H9 (cell line): ENCODE measurements at places on chromosomes 5 and 9. TPM values are rescaled to one million over a fixed set of nuclear protein-coding genes. Genes with fewer than 3 reads are reported as not detected.

Gene UBE2QL1
- total RNA-seq = 0.11 and 0.15 TPM in 2 replicates

Gene BTNL8
- 0.13 and 0.26 TPM in 2 replicates for total RNA-seq

Gene BAAT
- total RNA-seq = 0.09 and 0.15 TPM in 2 replicates

Gene MIGA2
- 37.8 and 38.8 TPM in 2 replicates for total RNA-seq

DNA sequence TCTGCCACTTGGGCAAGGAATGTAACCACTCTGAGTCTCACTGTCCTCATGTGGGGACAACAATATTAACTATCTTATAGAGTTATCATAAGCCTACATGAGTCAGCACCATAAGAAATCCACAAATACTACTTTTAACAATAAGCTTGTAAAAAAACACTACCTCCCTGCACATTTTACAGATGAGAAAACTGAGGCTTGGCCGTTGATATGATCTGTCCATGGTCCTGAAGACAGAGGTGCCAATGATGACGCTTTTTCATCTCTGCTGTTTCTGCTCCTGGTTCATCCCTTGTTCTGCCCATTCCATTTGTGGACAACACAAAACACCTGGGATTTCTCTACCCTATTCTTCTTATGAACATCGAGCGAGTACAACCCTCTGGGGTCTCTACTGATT, 23.4 kb upstream of the STRBP start:
- no peak overlapping the region for H3K27ac ChIP-seq
- H3K36me3 ChIP-seq = no peaks in the 10 kb centered on the region
- no peak for DNase-seq
- H3K4me3 ChIP-seq = no peak overlapping the region

GRCh38 chr5:135272311-135272805, 126.7 kb downstream of the MACROH2A1 start:
- H3K36me3 ChIP-seq = no peaks in the 10 kb centered on the region
- no peaks in the 10 kb centered on the region for H3K27me3 ChIP-seq
- no peak overlapping the region for H3K27ac ChIP-seq
- H3K4me1 ChIP-seq = no peaks in the 10 kb centered on the region
- H3K4me3 ChIP-seq = no peak overlapping the region

Gene GDA
- 3.6 and 3.8 TPM in 2 replicates for total RNA-seq

Gene PCDHAC2
- total RNA-seq = 4.8 and 5.4 TPM in 2 replicates

Gene PANK3
- total RNA-seq = 79.4 and 82.6 TPM in 2 replicates

Gene MRPL50
- total RNA-seq = 20.0 and 20.7 TPM in 2 replicates

- H3K27me3 ChIP-seq = no peaks in the 10 kb centered on the region
- no peak for DNase-seq
- H3K4me1 ChIP-seq = peaks cover 3% of the 10 kb centered on the region; the same call in 1 of the 2 replicates
- no peak overlapping the region for H3K27ac ChIP-seq
- H3K36me3 ChIP-seq = no peaks in the 10 kb centered on the region
- H3K4me3 ChIP-seq = no peak overlapping the region
These were observed 179.6 kb upstream of the PUM3 start for GRCh38 chr9:3023449-3023848.

Gene FREM1
- total RNA-seq = 0.35 and 0.44 TPM in 2 replicates

DNA sequence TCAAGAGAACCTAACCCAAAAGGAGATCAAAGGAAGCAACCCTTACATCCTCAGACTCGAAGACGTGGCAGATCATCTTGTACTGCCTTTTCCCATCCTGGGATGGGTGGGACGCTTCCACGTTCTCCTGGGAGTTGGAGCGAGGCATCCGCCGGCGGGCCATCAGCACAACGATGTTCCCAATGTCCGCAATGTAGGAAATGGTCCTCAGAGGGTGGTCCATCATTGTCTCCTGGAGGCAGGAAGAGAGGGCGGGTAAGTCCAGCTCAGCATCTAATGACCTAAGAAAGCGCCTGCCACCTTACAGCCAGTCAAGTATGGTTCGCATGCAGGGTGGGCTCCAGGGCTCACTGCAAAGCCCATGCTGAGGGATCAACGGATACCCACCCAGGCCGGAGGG, 131.2 kb downstream of the ENTREP1 start:
- no peaks in the 10 kb centered on the region for H3K4me1 ChIP-seq
- no peak overlapping the region for H3K27ac ChIP-seq
- peaks cover 2% of the 10 kb centered on the region; the same call in 1 of the 2 replicates for H3K36me3 ChIP-seq
- H3K27me3 ChIP-seq = no peaks in the 10 kb centered on the region

Gene DAB2IP
- total RNA-seq = 22.0 and 22.6 TPM in 2 replicates

DNA sequence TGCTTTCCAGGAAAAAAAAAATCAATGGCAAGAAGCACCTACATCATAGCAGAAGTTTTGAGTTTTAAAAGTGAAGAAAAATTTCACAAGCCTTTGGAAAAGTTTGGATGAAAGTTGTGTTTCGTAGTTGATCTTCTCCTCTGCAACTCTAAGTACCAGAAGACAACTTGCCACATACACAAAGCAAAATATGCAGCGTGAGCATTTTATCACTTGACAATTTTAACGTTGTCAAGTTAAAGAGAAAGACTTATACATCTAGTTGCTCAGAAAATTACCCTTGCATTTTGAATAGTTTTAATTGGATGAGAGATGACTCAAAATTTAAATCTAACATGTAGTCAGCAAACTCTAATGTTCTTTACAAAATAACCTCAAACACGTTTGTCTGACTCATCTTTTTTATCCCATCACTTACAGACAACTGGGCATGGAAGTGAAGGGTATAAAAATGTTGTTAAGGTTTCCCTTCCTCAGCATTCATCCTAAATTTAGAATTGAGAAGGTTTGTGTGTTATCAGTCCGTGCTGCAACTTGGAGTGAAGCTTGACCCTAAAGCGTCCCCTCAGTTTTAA, 213.4 kb downstream of the MARCHF11 start:
- H3K27me3 ChIP-seq = no peaks in the 10 kb centered on the region
- no peaks in the 10 kb centered on the region for H3K4me1 ChIP-seq
- H3K4me3 ChIP-seq = no peak overlapping the region
- H3K27ac ChIP-seq = no peak overlapping the region
- DNase-seq = no peak

Gene MCC
- total RNA-seq = 7.6 and 7.9 TPM in 2 replicates

Gene ZNF366
- total RNA-seq = not detected in 2 replicates

- H3K36me3 ChIP-seq = peaks cover 11% of the 10 kb centered on the region; the same call in 1 of the 2 replicates
- no peaks in the 10 kb centered on the region; the same call in 1 of the 2 replicates for H3K4me1 ChIP-seq
- no peak for DNase-seq
- H3K4me3 ChIP-seq = no peak overlapping the region
- no peak overlapping the region for H3K27ac ChIP-seq
These were observed 441.6 kb upstream of the BRINP1 start for GRCh38 chr9:119810645-119811429.
